EH (cell line): ENCODE measurements at places on chromosomes 3 and 15.

DNA sequence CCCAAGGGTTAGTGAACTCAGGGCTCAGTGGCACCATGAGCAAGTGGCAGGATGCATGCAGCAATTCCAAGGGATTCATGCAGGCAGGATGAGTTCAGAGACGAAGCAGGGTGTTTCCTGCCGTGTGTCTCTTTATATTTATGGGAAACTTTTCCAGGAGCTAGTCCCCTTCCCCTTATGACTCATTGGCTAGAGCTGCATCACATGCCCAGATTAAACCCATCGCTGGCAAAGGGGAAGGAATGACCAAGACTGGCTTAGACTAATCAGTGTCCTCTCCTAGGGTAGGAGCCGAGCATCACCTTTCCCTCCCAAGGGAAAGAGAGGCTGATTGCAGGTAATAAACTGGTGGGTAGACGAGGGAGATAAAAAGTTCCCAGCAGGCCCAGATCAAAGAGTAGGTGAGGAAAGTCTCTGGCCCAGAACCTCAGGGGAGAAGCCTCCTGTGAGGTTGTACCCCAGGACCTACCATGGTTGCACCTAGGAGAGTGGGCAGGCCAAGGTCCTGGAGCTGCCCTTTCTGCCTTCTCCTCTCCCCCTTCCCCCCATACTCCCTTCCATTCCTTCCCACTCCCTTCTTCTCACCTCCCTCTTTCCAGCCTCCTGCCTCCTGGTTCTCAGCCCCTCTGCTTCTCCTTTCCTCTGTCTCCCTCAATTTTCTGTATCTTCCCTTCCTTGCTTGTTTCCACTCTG, 67.8 kb upstream of the ITGA11 start:
- DNase-seq: peak; percentile 50

GRCh38 chr15:29016518-29016917, 130.7 kb downstream of the APBA2 start:
- DNase-seq: no peak

DNA sequence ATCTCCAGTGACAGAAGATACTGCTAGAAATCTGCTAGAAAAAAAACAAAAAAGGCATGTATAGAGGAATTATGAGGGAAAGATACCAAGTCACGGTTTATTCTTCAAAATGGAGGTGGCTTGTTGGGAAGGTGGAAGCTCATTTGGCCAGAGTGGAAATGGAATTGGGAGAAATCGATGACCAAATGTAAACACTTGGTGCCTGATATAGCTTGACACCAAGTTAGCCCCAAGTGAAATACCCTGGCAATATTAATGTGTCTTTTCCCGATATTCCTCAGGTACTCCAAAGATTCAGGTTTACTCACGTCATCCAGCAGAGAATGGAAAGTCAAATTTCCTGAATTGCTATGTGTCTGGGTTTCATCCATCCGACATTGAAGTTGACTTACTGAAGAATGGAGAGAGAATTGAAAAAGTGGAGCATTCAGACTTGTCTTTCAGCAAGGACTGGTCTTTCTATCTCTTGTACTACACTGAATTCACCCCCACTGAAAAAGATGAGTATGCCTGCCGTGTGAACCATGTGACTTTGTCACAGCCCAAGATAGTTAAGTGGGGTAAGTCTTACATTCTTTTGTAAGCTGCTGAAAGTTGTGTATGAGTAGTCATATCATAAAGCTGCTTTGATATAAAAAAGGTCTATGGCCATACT, 4.0 kb downstream of the B2M start:
- no peak for DNase-seq

DNA sequence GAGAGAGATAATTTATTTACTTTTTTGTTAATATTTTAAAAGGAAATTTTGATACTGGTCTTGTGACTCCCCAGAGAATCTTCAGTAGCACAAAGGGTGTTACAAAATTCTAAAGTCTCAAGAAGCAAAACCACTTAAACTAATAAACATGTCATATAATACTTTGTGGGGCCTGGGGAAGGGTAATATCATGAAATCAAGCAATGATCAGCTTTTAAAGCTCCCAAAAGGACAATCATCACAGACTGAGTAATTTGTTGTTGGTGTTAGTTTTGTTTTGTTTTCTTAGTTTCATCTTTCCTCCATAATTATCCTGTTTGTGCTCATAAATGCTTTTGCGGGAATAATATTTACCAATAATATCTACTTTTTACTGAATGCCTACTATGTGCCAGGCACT, 55.0 kb downstream of the TMEM212 start:
- DNase-seq: no peak

DNA sequence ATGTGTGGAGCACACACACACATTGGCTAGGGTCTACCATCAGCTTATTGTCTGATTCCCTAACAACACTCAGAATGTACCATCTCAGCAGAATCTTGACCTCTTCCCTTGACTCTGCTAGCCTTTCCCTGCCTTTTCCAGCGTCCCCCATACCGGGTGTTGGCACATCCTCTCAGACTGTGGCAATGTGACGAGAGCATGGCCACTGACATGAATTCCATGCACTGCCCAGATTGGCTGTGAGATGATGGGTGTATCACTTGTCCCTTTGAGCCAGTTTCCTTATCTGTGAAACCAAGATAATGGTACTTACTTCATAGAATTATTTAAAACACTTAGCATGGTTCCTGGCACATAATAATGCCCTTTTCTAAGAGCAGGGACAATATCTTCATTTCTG, 60.3 kb upstream of the EIF1B start:
- DNase-seq: no peak

- no peak for DNase-seq
Observed at GRCh38 chr3:112627419-112627818, 13.5 kb downstream of the CCDC80 start.

GRCh38 chr3:100697723-100698285, 11.5 kb upstream of the TFG start:
- DNase-seq: no peak

DNA sequence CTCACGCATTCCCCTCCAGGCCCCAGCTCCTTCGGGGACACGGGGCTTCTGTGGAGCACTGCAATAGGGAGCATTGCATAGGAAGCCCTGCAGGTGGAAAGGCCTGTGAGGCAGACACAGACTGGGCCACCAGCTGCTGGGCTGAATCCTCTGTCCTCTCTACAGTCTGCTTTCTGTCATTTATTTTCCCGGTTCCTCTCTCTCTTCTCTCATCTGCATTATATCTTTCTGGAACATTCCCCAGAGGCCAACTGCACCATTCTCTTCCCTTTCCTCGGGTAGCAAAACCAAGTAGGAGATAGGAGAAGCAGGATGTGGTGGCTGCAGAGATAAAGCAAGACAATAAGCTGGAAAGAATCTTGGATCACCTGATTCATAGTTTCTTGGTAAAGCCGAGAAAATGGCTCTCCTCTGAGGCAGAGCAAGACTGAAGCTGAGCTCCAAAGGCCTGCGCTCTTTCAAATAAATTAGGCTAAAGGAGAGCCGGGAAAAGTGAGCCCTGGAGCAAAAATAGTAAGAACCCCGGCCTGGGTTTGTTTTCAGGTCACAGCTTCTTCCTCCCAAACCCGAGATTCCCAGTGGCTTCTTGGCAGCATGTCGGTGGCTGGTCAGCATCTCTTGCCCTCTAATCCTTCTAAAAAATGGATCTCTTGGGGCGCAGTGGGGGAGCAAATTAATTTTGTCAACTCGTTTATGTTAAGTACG, 5.3 kb downstream of the TM4SF4 start:
- peak; percentile 32 for DNase-seq

DNA sequence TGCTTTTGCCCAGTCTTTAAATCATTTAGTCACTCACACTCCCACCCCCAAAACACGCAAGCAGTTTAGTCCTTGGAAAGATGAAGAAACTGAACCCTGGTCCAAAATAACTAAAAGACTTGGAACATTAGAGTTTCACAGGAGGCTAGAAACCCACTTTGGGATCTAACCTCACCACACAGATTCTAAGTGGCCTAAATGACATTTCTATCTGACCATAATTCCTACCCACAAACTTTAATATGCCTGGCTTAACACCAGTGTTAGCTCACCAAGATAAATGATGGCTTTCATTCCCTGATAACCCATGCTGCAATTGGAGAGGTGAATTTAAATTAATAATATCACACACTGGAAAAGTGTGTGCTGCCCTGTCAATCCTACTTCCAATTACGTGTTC, 295.3 kb upstream of the UBE2E2 start:
- no peak for DNase-seq

DNA sequence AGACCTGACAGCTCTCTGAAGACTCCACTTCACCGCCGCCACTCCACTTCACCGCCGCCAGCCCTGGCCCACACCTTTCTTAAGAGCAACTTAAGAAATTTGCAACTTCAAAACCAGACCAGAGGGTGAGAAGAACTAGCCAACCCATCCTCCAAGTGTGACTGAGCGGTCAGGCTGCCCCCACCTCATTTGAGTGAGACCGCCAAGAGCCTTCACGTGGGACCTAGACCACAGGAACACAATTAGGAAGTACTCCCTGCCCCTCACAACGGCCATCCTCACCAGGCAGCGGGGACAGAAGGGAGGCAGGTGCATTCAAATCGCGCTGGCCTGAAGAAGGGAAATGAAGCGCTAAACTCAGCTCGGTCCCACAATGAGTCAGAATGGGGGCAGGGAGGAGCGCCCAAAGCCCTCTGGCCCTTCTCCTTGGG, 156.8 kb upstream of the BCL6 start:
- no peak for DNase-seq

DNA sequence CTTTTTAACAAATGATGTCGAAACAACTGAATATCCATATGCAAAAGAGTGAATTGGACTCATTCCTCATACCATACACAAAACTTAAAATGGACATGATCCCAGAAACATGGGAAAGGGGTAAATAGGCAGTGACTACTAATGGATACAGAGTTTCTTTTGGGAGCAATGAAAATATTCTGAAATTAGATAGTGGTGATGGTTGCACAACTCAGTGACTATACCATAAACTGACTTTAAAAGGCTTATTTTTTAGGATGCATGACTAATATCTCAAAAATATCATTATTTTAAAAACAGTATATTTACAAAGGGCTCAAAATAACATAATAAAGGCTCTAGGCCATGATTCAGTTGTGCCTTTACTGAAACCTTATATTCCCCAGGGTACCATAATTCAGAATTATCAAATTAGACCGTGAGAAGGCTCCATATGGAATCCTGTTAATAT, 16.3 kb upstream of the ATP13A3 start:
- DNase-seq: peak; percentile 66

GRCh38 chr3:16550305-16550675, 36.8 kb upstream of the RFTN1 start:
- DNase-seq: no peak
